ENCODE measurements at places on chromosomes 2 and 18. TPM values are rescaled to one million over a fixed set of nuclear protein-coding genes. Genes with fewer than 3 reads are reported as not detected.
A peak's percentile ranks its signal among the peaks of the same experiment; 100 is the strongest.

LHCGR gene
- polyA plus RNA-seq, result not detected

IL36G gene
- not detected for polyA plus RNA-seq

TUBA3E gene
- not detected for polyA plus RNA-seq

CD207 gene
- 0.05 TPM for polyA plus RNA-seq

- H3K4me1 ChIP-seq, result peaks cover 5% of the 10 kb centered on the region
- H3K27me3 ChIP-seq, result no peaks in the 10 kb centered on the region
- no peaks in the 10 kb centered on the region for H3K36me3 ChIP-seq
- DNase-seq, result no peak
- H3K27ac ChIP-seq, result no peak overlapping the region
- no peak overlapping the region for H3K4me3 ChIP-seq
These were observed 141.9 kb downstream of the MGAT5 start for GRCh38 chr2:134395779-134396178.

- no peak overlapping the region for H3K4me3 ChIP-seq
- H3K36me3 ChIP-seq, result no peaks in the 10 kb centered on the region
- H3K4me1 ChIP-seq, result no peaks in the 10 kb centered on the region
- no peaks in the 10 kb centered on the region for H3K27me3 ChIP-seq
- no peak for DNase-seq
- no peak overlapping the region for H3K27ac ChIP-seq
These were observed 167.9 kb upstream of the SPATS2L start for GRCh38 chr2:200138391-200139124.

DNA sequence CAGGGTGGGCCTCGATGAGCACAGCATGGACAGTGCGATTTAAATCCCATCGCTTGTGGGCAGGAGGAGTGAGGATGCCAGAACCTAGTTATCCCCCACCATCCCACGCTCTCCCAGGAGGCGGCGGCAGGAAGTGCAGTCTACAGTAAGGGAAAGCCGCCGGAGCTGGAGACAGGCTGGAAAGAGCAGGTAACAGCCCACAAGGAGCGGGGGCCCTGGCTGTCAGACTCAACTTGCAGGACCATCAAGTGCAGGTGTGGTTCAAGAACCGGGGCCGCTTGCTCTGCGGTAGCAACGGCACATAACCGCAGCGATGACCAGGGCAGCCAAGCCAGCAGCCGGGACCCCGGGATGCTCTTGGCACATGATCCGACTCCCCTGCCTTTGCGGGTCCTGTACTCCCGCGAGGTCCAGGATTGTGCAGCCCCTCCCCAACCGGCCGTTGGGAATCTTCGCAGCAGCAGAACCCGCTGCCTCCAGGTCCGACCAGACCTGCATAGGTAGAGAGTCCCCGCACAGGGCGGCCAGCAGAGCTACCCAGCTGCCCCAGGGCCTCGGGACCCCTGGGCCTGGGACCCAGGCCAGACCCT is 82.1 kb downstream of the BIN1 start:
- no peaks in the 10 kb centered on the region for H3K36me3 ChIP-seq
- H3K27me3 ChIP-seq, result peaks cover 34% of the 10 kb centered on the region
- H3K27ac ChIP-seq, result no peak overlapping the region
- H3K4me3 ChIP-seq, result no peak overlapping the region
- no peak for DNase-seq

- H3K4me3 ChIP-seq, result no peak overlapping the region
- no peak for DNase-seq
- H3K27me3 ChIP-seq, result no peaks in the 10 kb centered on the region
These were observed 19.3 kb downstream of the RBMS1 start for GRCh38 chr2:160474319-160474645.

DNA sequence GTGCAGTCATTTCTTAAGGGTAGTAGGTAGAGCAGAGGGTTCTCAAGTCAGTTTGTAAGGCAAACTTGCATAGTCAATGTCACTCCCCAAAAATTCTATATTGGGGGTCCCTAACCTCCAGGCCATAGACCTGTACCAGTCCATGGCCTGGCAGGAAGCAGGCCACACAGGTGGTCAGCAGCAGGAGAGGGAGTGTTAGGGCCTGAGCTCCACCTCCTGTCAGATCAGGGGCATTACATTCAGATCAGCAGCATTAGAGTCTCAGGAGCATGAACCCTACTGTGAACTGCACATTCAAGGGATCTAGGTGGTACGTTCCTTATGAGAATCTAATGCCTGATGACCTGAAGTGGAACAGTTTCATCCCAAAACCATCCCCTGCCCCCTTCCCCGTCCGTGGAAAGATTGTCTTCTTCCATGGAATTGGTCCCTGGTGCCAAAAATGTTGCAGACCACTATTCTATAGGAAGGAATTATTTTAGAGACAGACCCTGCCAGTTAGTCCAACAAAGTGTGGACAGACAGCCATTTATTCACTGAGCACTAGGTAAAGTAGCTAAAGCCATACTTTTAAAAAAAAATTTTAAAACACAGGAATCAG is 6.7 kb downstream of the COA5 start:
- no peak overlapping the region for H3K4me3 ChIP-seq
- peaks cover 41% of the 10 kb centered on the region for H3K36me3 ChIP-seq
- H3K27me3 ChIP-seq, result no peaks in the 10 kb centered on the region
- no peak overlapping the region for H3K27ac ChIP-seq

DNA sequence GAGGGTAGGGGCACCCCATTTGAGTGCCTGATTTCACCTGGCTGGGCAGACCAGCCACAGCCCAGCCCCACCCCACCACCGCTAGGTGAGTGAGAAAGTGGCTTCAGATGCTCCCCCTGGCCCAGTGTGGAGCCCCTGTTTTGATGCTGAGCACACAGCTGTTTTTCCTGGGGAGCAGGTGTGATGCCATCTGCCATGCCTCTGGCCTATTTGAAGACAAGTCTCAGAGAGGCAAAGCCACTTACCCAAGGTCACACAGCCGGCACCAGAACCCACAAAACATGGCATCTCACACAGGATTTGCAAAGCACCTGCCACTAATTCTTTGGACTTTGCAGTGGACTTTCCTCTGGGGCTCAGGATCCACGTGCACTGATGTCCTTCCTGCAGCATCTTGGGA is 131.3 kb downstream of the INHBB start:
- H3K4me1 ChIP-seq, result no peaks in the 10 kb centered on the region
- no peak for DNase-seq
- no peaks in the 10 kb centered on the region for H3K27me3 ChIP-seq
- H3K27ac ChIP-seq, result no peak overlapping the region
- no peak overlapping the region for H3K4me3 ChIP-seq

DNA sequence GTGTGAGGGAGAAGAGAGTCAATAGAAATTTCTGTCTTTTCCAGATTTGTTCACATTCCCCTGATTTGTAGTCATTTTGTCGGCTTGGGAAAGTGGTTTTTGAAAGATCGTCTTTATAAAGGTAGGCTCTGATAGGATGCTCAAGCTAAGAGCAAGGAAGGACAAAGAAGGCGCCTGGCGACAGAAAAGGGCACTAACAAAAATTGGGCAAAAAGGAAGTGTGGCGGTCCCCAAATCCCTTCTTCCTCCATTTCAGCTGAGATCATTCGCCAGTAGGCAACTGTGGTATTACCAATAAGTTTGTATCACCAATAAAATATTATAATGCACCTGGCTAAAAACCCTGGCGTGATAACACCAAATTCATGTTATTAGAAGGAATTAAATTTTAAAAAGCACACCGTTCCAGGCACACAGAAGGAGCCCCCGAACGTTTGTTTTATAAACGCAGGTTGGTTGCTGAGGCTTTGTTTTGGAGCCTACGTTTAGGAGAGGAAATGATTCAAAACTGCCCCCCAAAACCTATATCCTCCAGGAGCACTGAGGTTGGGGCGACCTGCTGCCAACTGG is 756 bp upstream of the PTPN4 start:
- H3K27me3 ChIP-seq, result no peaks in the 10 kb centered on the region
- peak overlapping the region; percentile 88 for H3K27ac ChIP-seq
- H3K4me1 ChIP-seq, result peaks cover 17% of the 10 kb centered on the region
- peak overlapping the region; percentile 59 for H3K4me3 ChIP-seq

DNA sequence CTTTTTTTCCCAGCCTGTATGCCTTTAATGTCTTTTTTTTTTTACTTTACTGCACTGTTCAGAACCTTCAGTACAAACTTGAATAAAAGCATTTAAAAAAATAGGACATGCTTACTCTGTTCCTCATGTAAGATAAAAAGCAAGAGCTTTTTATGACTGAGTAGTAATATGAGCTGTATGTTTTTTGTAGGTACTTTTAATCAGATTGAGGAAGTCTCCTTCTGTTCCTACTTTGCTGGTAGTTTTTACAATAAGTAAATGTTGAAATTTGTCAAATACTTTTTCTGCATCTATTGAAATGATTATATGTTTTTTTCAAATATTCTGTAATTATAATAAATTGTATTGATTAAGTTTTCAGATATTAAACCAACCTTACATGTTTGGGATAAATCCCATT is 189.8 kb downstream of the FAM210A start:
- H3K27ac ChIP-seq, result no peak overlapping the region
- H3K4me3 ChIP-seq, result no peak overlapping the region
- H3K27me3 ChIP-seq, result no peaks in the 10 kb centered on the region
- no peak for DNase-seq
- H3K36me3 ChIP-seq, result no peaks in the 10 kb centered on the region
- peaks cover 7% of the 10 kb centered on the region for H3K4me1 ChIP-seq
